ENCODE measurements at places on chromosomes 4 and X.
A peak's percentile ranks its signal among the peaks of the same experiment; 100 is the strongest.

DNA sequence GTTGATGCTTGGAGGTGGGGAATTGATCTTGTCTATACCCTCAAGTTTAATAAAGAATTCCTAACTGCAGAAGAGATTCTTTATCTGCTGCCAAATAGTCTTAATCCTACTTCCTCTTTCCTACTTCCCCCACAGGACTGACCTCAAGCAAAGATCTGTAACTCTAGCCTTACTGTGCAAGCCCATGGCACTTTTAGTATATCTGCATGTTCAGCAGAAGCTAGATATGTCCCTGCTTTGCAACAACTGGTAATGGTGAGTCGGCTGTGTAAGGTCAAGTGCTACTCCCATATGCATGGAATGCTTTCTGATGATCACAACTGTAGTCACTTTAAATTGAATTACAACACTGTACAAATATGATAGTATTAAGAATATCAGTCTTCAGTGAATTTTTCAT lies 26.3 kb upstream of the PDS5A start:
- DNase-seq = no peak

- no peak for DNase-seq
These were observed 78.0 kb upstream of the MAD2L1 start for GRCh38 chr4:120144634-120145033.

GRCh38 chr4:79177388-79177787 lies 148.5 kb downstream of the NAA11 start:
- no peak for DNase-seq

DNA sequence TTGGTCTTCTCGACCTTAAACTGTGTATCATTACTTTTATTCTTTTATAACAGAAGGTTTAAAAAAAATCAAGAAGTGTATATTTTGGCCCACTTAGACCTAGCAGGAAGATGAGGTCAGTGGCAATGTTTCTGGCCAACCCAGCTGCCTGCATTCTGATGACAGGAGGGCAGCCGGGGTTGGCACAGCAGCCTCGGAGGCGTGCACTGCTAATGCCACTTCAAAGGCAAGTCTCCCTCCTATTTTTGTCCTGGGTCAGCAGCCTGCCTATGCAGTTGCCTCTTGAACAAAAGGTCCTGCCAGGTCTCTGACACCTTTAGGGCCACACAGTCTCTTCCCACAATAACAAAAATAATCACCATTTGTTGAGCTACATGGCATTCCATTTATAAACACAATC lies 89.4 kb upstream of the MYOZ2 start:
- no peak for DNase-seq

DNA sequence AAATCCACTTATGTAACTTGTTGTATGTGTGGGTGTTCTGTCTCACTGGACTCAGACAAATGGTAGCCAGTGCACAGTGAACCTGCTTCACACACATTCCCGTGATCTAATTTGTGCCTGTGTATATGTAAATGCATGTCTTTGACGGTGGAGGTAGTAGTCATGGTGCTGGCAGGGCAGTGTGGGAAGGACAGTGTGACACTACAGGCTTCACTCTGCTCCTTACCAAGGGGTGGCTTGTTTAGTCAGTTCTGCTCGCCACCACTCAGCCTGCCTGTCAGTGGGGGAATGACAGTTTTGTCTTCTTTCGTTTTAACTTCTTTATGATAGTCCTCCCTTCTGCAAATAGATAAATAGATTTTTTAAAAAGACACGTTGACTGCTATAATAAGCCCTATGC lies 17.7 kb upstream of the PAQR3 start:
- DNase-seq = no peak

- peak; percentile 39 for DNase-seq
These were observed 79.2 kb downstream of the MTMR1 start for GRCh38 chrX:150772150-150772970.

- DNase-seq = no peak
These were observed 107.4 kb downstream of the MAML3 start for GRCh38 chr4:140046543-140046942.

- DNase-seq = peak; percentile 28
These were observed 172.0 kb downstream of the PTTG2 start for GRCh38 chr4:38132107-38132673.

GRCh38 chr4:127479031-127479622 lies 153.6 kb upstream of the INTU start:
- DNase-seq = no peak

DNA sequence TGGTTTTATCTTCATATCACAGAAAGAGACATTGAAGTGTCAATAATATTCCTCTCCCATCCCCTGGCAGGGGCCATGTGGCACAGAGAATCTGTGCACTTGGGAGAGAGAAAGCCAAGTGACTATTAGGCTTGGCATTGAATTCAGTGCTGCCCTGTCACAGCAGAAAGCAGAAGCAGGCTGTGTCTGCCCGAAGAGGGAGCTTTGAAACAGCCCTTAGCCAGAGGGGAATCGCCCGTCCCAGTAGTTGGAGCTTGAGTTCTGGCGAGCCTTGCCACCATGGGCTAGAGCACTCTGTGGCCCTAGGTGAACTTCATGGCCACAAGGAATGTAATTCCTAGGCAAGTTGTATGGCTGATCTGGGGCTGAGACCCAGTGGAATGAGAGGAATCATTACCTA lies 282.5 kb upstream of the PCDH10 start:
- no peak for DNase-seq

DNA sequence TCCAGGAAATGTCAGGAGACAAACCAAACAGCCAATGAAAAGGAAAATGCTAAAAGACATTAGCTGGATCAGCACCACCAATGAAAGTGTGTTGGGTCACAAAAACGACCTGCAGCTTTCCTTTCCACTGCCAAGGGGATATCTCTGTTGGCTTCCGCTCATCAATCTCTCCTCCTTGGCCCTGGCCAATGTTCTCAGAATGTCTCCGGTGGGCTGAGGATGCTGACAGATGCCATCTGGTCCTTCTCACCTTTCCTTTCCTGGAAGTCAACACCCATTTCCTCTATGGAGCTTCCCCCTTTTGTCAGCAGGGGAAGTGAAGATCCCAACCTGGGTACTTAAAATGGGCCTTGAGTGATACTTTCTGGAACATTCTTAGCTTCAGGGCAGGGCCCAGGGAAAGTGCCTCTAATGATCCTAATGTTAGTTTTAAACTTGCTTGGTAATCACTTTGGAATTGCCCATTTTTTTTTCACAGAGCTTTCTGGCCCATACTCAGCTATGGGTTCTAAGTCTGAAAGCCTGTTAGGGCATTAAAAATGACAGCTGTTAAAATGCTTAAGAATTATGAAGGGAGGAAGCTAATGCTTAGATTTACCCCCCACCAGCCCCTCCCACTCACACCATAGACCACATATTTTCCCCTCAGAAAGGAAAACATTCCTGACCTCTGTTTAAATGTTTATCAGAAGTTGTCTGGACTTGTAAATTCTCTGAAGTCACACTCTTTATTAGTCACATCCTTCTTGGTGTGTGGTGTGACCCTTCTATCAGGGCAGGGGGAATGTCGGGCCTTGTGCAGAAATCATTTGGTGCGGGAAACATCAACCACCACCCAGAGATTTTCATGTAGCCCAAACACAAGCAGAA lies 29.2 kb downstream of the IGFBP7 start:
- no peak for DNase-seq

DNA sequence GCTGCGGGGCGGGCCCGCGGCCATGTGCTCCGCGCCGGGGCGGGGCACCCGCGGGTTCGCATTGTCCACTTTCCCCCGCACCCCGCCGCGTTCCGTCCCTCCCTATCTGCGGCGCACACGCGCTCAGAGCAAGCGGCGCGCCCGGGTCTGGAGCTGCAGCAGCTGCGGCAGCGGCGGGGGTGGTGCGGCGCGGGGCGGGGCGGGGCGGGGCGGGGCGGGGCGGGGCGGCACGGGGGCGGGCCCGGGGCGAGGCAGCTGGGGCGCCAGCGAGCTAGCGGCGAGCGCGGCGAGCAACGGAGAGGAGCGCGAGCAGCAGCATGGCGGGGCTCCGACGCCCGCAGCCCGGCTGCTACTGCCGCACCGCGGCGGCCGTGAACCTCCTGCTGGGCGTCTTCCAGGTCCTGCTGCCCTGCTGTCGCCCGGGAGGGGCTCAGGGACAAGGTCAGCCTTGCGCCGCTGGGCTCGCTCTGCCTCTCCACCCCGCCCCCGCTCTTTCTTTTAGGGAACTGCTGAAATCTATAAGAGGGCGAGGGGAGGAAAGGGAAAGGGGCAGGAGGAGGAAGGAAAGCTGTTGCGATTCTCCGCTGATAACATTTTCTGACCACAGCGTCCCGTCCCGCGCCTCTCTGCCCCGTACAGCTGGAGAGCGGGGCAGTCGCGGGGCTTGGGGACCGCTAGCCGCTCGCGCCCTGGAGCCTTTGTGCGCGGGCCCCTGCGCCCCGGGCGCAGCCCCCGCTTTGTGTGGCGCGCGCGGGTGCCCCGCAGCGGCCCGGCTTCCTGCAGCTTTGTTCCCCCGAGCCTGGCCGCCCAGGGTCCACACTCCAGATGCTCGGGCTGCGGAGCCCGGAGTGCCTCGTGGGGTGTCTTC lies at the start of gene TMEM131L:
TMEM131L (plus strand) TSS at position 280 of the 868 bp plus-strand sequence; CDS start at position 318, 38 bp downstream.
- peak; percentile 46 for DNase-seq

DNA sequence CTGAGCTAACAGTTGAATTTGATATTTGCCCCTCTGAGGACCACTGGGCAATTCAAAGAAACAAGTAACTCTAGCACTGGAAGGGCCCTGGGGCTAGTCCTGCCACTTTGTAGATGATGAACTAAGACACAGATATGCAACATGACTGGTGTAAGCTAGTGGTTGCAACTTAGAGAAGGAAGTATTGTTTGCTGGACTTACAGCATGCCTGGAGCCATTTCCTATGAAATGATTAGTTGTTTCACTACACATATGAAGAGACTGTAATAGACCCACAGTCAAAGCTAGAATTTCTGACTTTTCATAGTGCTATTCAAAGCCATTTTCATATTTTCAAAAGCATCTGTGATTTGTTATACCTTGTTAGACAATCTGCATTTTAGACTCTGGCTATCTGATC lies 96.2 kb downstream of the TSPAN7 start:
- DNase-seq = no peak

DNA sequence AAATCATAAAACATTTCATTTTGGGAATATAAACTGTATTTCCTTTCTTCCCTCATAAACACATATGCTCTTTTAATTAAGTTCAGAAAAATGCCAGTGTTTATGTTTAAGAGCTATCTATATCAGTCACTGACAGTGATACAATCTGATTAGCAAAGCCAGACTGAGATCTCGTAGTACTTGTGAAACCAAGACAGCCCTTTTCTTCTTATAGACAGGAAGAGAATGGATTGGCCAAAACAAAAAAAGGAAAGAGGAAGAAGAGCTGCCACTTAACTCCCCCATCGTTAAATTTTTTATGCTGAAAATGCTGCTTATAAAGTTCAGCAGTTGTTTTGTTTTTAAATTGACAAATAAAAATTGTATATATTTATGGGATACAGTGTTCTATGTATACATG lies 87.4 kb downstream of the PLAC1 start:
- no peak for DNase-seq

DNA sequence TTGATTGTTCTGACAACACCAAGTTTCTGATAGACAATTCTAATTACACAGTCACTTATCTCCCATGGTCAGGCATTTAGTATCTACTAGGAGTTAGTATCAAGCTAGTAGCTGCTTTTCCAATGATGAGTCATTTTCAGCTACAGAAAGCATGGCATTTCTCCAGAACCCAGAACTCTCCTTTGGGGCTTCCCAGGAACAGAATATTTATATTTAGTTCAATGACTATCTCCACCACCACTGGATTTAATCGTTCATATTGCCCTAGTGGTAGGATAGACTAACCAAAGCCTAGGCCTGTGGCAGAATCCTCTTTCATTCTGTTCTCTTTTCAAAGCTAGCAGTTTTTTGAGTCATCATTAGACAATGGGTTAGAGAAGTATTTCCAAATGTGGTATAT lies 569.4 kb downstream of the GABRG1 start:
- DNase-seq = no peak

DNA sequence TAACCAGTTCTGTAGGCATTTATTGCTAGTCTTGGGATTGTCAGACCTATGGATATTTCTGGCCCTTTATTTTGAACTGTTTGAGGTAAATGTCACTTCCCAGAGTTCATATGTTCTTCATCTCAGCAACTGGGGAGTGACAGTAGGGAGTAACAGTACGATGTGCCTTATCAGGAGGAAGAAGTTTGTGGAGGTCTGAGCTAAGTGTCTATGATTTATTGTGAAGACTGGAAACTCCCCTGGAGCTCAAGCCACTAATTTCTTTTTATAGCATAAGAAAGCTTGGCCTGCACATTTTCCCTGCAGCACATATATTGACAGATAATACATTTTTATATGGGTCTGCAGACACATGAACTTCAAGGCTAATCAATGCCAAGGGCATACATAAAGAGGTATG lies 383.8 kb downstream of the GRXCR1 start:
- no peak for DNase-seq

GRCh38 chr4:27894951-27895350 lies 1034.3 kb downstream of the STIM2 start:
- no peak for DNase-seq
